CD4-positive, alpha-beta memory T cell (primary cell): ENCODE measurements at places on chromosomes 6 and 20.

DNA sequence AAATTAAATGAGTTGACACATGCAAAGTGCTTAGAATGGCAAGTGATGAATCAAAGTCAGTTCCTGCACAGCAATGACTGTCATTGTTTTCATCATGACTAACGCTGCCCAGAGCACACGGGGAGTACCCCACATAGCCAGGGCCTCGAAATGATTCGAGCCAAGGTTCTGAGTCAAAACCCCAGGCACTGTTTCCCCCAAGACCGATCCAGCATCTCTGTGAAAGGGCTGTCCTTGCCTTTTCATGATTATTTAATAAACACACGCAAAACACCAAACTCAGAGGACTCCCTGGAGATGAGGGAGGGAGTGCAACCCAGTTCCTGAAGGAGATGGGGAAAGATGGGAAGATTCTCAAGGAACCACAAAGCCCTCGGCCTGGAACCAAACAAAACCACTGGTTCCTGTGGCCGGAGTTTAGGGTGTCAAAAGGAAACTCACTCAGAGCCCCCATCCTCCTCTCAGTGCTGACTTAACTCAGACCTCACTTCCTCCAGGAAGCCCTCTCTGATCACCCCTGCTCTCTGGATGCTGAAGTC lies 3.8 kb downstream of the PREX1 start:
- no peak for DNase-seq

DNA sequence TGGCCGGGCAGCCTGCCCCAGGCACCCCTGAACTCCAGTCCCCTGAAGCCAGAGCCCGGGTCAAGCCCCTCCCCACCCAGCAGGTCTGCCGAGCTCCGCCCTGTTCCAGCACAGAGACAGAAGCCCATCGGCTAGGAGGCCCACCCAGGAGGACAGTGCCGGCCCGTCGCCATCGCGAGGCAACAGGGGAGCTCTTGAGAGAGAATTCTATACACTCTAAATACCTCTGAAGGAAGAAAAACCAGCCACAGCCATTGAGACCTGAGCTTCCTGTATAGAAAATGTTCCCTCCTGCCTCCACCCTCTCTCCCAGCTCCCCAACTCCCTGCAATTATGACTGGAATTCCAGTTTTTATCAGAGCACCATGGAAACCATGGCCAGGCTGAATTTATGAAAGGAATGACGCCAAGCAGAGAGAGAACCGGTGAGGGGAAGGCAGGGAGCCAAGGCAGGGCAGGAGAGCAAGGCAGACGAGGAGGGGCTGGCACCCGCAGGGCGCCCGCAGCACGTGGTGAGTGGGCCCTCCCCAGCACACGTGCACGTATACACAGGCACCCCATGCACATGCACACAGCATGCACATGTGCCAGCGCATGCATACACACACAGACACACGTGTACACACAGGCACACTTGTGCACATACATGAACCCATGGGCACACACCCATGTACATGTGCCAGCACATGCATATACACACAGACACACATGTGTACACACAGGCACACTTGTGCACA lies 27.6 kb upstream of the MRGBP start:
- DNase-seq, result no peak

- no peak for DNase-seq
These were observed 20.0 kb upstream of the GFOD1 start for GRCh38 chr6:13507306-13507860.

DNA sequence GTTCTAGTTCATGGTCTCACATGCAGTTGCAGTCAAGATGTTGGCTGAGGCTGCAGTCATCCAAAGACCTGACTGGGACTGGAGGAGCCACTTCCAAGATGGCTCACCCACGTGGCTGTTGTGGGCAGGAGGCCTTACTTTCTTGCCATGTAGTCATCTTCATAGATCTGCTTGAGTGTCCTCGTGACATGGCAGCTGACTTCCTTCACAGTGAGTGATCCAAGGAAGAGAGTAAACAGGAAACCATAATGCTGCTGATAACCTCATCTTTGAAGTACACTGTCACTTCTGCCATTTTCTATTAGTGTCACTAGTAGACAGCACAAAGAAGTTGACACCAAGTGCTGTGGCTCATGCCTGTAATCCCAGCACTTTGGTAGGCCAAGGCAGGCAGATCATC lies 40.1 kb upstream of the AKIRIN2 start:
- peak; percentile 78 for DNase-seq

DNA sequence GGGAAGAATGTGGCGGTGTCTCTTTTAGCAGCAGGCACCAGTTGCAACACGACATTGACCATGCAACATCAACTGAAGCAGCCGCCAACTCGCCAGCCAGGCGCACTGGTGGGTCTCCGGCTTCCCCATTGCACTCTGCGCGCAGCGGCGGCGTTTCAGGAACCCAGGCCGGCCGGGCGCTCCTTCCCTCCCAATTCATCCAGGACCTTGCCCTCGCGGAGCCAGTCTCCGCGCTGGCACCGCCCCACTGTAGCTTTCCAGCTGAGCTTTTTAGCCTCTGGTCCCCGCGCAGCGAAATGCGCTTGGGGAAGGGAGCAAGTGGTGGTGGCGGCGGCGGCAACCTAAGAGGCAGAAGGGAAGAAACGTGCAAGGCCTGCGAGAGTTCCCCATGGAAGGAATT lies 297.9 kb upstream of the RIMS1 start:
- DNase-seq, result no peak

GRCh38 chr6:109793021-109793420 lies 101.9 kb downstream of the FIG4 start:
- no peak for DNase-seq

DNA sequence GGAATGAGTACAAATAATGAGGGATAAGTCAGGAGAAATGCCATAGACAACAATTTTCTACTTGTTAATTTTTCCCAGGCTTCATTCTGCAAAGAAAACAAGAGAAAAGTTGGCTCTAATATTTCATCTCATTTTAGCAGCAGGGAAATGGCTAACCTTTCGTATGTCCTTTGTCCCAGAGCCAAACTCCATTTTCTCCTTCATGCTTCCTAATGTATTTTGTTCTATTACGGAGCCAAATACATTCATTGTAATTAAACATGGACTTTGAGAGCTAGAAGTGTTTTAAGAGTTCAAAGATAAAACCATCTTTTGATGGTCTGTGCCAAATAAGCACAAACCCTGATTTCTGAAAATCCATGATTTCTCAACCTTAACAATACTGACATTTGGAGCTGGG lies 136.9 kb downstream of the PTCHD4 start:
- no peak for DNase-seq

DNA sequence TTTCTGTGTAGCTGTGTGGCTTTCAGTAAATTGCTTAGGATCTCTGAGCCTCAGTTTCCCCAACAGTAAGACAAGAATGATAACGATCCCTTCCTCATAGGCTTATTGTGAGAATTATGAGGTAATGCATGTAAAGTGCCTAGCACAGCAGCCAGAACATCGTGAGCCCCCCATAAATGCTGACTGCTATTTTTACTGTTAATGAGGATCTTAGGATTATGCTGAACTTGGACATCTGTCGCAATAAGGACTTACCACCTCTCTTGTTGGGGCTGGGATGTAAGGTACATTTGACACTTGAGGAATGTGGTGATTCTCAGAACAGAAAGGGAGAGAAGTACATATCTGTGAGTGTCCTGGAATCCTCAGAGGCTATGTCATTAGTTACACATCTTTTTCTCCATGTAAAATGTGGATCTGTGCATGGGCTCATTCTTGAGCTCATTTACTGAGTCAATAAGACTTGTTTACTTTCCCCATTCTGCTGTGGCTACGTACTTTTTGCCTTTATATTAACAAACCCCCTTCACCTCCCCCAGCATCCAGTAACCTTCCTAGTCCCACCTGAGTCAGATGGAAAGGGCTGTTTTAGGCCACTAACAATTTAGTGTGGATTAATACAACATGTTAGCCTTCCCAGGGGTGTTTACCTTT lies 64.4 kb upstream of the PLEKHG1 start:
- no peak for DNase-seq

DNA sequence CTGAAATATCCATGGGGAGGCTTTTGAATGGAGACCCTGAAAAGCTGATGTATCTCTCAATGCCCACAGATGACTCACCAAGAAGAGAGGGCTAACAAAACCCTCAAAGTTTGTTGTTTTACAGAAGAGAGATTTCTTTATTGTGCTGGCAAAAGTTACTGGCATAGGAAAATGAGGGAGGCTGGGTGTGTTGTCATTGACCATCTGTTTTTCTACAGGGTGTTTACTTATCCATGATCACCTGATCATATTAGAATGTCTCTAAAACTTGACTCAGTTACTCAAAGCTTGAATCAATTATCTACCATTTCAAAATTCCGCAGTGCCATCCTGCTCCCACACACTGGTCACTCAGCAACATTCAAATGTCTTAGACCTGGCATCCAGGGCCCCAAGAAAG lies 9.8 kb downstream of the NCOA6 start:
- no peak for DNase-seq

- DNase-seq, result no peak
These were observed 4.4 kb downstream of the CD83 start for GRCh38 chr6:14121936-14122344.

DNA sequence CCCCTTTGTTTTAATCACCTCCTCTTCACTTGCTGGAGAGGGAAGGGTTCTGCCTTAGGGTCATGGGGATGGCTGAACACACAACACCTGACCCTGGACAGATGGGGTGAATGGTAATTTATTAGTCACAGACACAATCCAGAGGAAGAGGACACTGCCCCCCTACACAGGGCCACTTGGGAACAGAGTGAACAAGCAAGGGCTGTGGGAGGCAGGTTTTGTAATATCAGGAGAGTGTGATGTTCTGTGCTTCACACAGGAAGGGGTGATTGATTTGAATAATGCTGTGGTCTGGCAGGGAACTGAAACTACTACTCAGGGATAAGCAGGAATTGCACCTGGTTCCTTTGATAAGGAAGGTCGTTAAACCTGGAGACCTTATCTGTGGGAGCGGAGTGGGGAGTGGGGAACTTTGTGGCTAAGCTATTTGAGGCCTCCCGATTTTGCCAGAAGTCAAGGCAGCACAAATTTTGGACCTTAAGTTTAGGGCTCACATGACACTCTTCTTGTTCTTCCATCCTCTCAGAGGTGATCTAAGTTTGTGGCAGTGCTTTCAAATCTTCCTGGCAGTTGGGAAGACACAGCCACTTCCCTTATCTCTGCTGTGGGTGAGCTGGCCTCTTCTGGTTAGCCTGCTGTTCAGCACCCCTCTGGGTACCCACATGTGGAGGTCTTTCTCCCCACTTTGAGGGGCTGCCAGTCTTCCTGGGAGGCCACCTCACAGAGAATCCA lies 77.8 kb downstream of the CD164 start:
- no peak for DNase-seq

GRCh38 chr6:3400162-3400561 lies 56.7 kb downstream of the SLC22A23 start:
- DNase-seq, result no peak

DNA sequence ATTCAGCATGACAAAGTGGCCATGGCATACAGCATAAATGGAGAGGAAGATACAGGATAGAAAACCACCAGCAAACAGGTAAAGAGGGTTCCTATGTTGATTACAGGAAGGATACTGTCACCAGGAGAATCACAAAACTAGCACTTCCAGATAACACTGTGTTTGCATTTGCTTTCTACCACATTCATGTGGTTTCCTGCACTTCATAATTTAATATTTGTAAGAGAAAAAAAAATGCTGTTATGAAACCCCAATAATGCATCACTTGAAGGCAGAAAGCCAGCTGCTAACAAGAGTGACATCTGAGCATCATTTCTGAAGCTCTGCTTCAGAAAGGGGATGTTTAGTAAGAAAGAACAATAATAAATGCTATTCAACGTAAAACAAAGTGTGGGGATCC lies 106.6 kb downstream of the ATXN1 start:
- peak; percentile 75 for DNase-seq

DNA sequence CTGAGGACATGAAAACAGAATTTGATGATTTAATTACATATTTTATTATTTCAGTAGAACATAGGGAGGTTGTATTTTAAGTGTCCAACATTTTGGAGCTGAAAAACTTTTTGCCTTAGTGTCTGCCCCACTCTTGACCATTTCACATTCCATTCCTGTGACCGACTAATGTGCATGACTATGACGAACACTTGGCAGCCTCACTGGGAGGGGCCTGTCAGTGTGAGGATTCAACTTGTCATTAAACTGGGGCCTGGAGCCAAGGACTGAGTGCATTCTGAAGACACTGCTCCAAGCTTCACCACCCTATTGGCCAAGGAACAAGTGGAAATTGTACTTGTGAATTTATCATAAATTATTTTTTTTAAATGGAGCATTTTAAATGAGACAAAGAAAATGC lies 661.3 kb downstream of the BCKDHB start:
- DNase-seq, result no peak

GRCh38 chr6:139752086-139752485 lies 377.6 kb upstream of the CITED2 start:
- no peak for DNase-seq

GRCh38 chr6:152323376-152323775 lies 313.8 kb downstream of the SYNE1 start:
- DNase-seq, result no peak

GRCh38 chr6:18179770-18180356 lies 24.6 kb downstream of the KDM1B start:
- DNase-seq, result no peak

GRCh38 chr6:21965953-21966539 lies 330.8 kb downstream of the PRL start:
- DNase-seq, result no peak

DNA sequence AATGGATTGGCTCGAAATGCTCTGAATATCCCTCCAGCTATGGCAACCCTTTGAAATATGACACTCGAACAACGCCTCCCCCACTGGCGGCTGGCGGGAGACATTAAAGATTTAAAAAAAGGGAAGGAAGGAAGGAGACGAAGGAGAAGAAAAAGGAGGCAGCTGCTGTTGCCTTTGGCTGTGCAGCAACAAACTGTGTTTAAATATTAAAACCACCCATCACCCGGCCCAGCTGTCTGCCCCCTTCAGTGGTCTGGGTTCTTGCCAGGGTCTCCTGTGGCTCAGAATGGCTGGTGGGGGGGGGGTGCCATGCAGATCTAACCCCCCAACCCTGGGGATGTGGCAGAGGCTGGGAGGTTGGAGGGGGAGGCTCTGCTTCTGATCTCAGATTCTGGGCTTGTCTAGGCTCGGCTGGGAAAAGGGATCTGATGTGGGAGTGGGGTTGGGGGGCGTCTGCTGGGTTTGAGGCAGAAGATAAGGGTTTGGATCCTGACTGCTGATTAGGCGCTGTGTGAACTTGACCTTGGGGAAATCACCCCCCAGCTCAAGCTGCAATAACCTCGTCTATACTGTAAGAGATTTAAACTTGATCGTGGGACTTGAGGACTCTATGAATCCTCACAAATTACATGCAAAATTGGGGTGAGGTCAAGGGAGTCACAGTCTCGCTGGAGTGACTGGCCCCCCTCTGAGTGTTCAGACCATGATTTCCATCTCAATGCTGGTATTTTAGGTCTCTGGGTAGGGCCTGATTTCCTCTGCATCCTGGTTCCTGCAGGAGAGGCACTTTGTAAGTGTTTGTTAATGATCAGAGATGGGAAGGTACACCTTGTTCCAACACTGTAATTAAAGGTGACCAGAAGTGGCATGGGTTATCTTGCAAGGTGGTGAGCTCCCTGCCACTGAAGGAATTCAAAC lies 40.3 kb upstream of the BLCAP start:
- DNase-seq, result no peak

GRCh38 chr6:67683960-67684359 lies 951.1 kb upstream of the ADGRB3 start:
- no peak for DNase-seq
